ENCODE measurements at places on chromosomes 1 and 21.

DNA sequence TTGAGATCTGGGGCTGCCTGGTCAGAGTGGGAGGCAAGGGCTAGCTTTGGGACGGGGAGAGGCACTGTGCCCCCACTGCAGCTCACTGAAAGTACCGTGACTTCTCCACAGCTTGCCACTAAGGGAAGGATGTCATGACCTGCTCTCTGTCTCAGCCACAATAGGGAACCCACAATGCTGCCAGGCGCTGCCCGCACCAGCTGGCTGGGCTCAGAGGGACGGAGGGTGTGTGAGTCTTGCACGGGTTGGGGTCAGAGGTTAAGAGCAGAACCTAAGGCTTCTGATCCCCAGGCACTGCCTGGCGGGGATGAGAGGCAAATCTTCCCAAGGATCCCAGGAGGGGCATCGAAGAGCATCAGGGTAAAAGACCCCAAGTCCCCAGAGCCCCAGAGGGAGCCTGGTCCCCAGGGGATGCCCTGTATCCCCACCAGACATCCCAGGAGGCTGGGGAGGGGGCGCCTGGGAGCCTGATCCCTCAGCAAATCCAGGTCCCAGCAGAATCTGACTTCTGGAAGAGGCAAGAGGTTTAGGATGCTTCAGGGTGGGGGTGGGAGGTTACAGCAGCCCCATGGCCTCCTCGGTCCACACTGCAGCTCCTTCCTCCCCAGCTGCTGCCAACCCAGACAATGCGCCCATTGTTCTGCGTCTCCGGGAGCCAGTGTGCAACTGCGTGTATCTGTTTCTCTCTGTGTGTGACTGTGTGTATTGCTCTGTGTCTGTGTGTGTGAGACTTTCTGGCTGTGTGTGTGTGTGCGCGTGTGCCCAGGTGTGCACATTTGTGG, 2.0 kb upstream of the MARCKSL1 start:
- no peak for DNase-seq

DNA sequence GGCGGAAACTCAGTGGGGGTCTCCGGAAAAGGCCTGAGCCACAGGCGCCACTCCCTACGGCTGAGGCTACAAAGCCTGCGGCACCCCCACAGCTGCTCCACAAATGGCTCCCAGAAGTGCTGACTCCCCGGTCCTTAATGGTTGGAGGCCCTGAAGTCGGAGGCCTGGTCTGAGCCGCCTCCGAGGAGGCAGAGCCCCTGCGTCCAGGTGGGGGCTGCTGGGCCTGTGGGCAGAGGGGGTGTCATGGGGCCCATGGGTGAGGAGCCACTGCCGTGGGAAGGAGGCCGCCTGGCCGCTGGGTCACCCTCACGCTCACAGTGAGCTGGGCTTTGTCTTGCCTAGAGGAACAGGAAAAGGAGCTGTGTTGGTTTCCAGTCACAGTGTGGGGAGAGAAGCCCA, 12.4 kb upstream of the COL18A1 start:
- DNase-seq, result no peak

GRCh38 chr1:55230659-55231058, 15.5 kb upstream of the USP24 start:
- no peak for DNase-seq

DNA sequence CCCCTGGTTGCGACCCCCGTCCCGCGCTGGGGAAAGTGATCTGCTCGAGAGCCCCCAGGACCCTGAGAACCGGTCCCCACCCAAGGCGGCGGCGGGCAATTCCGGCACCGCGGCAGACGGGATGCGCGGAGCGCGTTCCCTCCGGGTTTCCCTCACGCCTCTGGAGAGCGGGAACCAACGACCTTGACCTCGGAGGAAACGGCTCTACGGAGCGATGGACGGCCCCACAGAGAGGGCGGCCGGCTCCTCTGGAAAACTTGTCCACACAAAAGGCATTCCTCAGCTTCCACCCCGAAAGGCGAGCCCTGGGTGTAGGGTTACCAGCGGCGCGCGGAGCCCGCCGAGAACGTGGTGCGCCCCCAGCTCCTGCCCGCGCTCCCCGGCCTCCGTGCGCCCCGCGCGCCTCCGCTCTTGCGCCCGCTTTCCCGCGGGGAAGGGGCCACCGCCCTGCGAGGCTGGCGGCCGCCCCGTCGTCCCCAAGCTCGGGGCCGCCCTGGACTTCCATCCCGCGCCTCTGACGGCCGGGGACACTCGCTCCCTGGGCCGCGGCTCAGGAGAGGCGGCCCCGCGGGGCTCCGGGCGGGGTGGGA, 391 bp upstream of the KIAA1614 start:
- DNase-seq, result peak; percentile 43

DNA sequence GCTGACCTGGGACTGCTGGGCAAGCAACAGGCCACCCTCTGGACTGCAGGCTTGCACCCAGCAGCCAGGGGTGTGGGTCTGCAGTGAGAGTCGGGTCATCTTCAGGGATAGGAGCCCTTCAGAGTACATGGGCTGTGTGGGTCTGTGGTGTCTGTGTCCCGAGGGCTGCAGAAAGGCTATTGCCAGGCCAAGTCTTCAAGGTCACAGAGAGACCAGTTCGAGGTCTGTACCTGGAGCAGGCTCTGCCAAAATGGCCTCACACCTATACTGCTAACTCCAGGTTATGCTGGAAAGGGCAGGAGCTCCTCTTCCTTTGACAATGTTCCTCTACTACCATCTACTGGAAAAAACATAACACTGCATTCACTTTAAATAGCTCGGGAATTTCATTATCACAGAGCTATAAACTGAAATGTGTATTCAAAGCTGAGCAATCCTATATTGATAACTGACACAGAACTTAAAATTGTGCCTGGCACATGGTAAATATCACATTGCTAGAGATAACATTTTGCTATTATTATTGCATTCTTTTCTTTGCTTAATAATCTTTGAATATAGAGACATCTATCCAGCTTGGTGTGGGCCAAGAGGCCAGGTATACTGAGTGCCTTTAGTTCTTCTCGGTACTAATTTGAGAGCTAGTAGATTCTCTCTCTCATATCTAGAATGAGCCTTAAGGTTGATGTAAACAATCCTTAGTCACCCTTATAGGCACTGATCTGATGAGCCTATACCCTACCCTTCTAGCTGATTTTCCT, 6.9 kb upstream of the DNAH14 start:
- no peak for DNase-seq

- no peak for DNase-seq
These were observed 996.2 kb downstream of the AMY1C start for GRCh38 chr1:104745875-104746274.

DNA sequence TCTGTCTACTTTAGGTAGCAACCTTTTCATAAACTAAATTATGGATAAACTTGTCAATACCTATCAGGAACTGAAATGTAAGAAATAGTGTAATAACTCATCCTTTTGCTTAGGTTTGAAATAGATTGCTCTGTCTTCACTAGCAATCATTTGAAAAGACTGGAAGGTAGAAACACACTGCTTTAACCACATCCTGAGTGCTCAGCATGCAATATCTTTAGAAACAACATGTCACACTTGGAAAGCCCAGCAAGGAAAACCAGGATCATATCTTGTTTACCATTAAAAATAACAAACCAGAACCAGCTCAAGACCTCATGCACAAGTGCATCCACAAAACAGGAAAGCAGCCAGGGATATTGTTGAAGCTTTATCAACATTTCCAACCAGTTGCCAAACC, 3.6 kb downstream of the KCNJ6 start:
- DNase-seq, result no peak

DNA sequence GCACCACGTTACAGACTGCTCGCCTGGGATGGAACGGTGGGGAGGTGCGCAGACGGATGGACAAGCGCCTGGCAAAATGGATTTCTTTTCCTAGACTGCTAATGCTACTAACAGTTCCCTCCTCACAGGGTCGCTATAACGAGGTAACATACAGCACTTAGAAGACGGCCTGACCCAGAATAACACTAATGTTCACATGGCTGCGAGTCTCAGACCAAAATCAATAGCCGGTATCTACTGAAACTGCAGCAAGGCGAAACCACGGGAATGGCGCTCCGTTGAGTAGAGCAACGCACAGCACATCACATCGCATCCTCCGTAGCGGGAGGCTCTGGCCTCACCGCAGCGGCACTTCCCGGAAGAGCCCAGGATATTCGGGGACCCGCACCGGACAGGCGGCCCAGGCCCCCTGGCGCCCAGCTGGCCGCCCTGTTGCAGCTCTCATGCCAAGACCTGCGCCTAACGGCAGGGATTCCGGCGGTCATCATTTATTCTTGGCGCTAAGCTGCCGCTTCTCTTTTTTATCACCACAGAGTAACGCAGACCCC, 46.6 kb downstream of the VPS26C start:
- DNase-seq, result no peak

DNA sequence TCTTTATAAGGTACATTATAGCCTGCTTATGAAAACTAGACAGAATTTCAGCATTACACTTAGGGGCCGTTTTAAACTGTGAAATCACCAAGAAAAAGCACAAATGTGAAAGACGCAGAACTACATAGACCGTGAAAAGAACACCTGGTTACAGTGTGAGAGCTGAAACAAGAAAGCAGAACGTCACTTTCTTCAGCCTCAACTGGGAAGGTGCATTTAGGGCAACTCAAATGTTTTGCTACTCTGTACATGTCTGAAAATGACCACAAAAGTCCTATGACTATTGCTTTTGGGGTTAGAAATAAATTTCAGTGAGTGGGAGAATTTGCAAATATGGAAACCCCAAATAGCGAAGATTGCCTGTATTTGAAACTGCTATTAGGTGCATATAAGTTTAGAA, 268.7 kb downstream of the OLFM3 start:
- no peak for DNase-seq

DNA sequence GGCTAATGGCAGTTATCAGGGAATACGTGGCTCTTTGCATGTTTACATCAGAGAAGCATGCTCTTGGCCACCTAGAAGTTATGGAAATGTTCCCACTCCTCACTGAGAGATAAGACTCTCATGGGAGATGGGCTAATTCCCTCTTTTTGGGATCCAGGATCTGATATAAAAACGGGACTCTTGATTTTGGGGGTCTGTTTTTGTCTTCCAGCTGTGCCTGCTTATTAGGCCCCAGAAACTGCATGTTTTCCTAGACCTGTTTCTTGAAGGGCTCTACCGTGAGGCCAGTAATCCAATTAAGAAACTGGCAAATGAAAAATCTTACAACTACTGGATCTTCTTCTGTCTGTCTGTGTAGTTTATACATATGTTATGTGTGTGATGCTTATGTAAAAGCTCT, 47.0 kb upstream of the PTCH2 start:
- DNase-seq, result no peak

GRCh38 chr1:184160236-184160635, 108.7 kb downstream of the TSEN15 start:
- DNase-seq, result no peak

DNA sequence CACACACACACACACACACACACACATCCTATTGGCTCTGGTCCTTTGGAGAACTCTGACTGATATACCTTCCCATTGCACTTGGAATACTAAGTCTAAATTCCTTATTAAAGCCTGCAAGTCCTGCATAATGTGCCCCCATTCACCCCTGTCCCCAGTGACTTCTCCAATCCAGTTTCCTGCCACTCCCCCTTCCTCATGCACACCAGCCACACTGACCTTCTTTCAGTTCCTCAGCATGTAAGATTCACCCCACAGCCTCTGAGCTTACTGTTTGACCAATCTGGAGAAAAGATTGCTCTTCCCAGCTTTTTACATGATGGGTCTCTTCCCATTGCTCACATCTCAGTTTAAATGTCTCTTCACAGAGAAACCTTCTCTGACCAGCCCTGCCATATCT, 146.6 kb downstream of the TBX15 start:
- no peak for DNase-seq

DNA sequence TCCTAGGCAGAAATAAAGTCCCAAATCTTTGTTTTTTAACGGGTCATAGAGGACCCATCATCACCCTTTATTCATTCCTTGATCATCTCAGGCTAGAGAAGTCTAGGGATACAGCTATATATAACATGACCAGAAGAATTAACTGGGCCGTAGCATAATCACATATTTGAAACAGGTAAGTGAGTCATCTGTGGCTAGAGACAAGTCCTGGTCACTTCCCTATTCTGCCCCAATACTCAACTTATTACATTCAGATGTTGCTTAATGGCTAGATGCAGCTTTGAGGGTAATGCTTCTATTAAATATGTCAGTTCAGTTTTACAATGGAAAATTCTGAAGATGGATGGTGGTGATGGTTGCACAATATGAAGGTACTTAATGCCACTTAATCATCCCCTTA, 47.0 kb downstream of the EXO1 start:
- no peak for DNase-seq

- DNase-seq, result no peak
These were observed 10.0 kb upstream of the MACF1 start for GRCh38 chr1:39194398-39195051.

GRCh38 chr21:41501919-41502318, 6.0 kb downstream of the TMPRSS2 start:
- no peak for DNase-seq

- DNase-seq, result no peak
These were observed 3.0 kb upstream of the DMRTA2 start for GRCh38 chr1:50426108-50426700.

DNA sequence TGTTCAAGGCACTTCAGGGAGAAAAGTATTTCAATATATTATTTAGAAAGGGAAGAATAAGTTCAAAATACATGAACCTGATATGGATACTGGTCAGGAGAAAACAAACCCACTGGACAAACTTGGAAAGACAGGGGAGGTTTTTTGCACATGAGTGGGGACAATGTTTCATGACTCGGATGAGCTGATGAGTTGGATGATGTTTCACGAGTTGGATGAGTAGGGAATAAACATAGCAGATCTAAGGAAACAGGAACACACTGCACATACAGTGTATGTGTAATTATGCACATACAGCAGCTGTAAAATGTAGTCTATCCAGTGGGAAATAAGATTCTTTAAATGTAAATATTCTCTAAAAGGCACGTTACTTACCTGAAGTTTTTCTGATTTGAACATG, 682.9 kb upstream of the ADAMTS5 start:
- no peak for DNase-seq

GRCh38 chr1:65623895-65624294, 168.8 kb upstream of the PDE4B start:
- DNase-seq, result no peak

DNA sequence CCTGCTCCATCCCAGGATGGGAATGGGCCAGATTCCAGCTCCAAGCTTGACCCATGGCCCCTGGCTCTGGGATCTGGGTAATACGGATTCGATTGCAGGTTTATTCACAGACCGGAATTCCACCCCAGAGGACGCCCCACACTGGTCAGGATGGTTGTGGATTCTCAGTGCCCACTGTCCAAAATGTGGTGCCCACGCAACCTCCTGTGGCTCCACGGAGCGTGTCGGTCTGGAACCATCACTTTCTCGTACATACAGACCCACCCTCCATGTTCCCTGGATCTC, 31.6 kb downstream of the KRTAP10-1 start:
- no peak for DNase-seq

- DNase-seq, result no peak
These were observed 37.4 kb upstream of the DISP1 start for GRCh38 chr1:222777463-222777862.

DNA sequence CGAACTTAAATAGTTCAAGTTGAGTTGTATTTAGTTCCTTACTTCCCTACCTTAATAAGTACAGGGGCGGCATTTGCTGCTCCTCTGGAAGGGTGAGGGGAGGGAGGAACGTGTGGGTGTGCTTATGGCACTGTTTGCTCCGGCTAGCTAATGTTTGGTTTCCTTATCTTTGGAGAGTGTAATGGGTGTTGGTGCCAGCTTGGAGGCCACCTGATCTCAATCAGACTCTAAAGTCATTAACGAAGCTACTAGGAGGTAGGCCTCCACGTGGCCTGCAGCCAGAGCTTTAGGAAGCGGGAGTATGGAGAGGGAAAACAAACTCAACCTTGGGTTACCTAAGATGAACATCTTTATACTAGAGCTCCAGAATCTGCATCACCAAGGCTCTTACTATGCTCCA, 43.0 kb upstream of the RAP1A start:
- DNase-seq, result no peak

- DNase-seq, result no peak
These were observed 1.0 kb downstream of the SH3BP5L start for GRCh38 chr1:248824701-248825100.
